ENCODE measurements at places on chromosomes 6 and 20. TPM values are rescaled to one million over a fixed set of nuclear protein-coding genes. Genes with fewer than 3 reads are reported as not detected.

EPPIN gene
- not detected for total RNA-seq

DEFB124 gene
- total RNA-seq = not detected

SAPCD1 gene
- 16.4 TPM for total RNA-seq

MATN4 gene
- 0.64 TPM for total RNA-seq

ENPP4 gene
- 5.4 TPM for total RNA-seq

TCF21 gene
- total RNA-seq = not detected

DNA sequence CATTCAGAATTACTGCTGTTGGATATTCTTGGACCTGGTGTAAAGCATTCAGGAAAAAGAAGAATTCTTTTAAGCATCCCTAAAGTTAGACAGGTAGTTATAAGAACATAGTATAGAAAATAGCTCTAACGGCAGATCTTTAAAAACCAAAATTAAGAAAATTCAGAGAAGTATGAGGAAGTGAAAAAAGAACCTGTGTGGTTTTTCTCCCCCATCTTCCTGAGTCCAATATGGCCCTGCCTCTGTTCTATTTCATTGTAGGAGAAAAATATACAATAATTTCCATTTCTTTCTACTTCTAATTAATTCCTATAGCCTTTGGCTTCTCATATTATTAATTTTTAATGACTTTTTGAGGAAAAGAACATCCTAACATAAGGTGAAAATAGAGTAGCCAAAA lies 47.1 kb downstream of the FHL5 start:
- DNase-seq = no peak
- no peak overlapping the region for H3K4me3 ChIP-seq
- H3K27me3 ChIP-seq = peaks cover 10% of the 10 kb centered on the region
- H3K36me3 ChIP-seq = no peaks in the 10 kb centered on the region
- no peak overlapping the region for H3K27ac ChIP-seq

GRCh38 chr20:11086970-11087369 lies 413.2 kb upstream of the JAG1 start:
- no peaks in the 10 kb centered on the region for H3K36me3 ChIP-seq
- H3K27ac ChIP-seq = no peak overlapping the region
- H3K27me3 ChIP-seq = no peaks in the 10 kb centered on the region

GRCh38 chr20:39124064-39124463 lies 161.9 kb downstream of the DHX35 start:
- no peak overlapping the region for H3K4me3 ChIP-seq
- no peaks in the 10 kb centered on the region for H3K27me3 ChIP-seq
- no peak for DNase-seq
- H3K36me3 ChIP-seq = no peaks in the 10 kb centered on the region

DNA sequence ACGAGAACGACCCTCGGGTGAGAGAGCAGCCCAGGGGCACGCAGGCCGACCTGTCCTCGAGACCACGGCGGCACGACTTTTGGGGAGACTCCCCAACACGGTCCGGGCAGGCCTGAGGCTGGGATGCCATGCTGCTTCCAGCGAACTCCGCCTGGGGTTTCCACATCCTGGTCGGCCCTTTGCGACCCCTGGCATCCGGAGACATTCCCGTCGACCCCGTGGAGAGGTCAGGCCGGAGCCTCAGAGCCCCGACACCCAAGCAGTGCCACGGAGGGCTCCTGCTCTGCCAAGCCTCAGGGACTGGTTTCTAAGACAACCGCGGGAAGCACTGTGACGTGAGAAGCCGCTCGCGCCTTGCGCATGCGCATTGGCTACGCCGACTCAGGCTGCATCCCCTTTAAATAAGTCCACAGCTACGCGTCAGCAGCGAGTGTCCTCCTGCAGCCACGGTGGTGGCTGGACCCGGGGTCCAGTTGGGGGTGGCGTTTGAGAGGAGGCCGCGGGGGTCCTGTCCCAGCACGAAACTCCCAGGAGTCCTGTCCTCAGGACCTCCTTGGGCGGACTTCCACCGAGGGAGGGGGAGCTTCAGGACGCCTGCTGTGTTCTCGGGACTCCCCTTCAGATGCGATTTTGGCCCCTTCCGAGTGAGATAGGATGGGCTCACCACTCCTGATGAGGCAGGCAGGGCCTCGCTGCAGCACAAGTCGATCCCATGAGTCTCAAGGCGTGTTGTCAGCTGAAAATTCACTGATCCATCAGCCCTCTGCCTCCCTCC lies 1089.3 kb upstream of the DEFB115 start:
- H3K4me1 ChIP-seq = peaks cover 21% of the 10 kb centered on the region
- H3K27ac ChIP-seq = no peak overlapping the region
- peak overlapping the region; percentile 15 for H3K4me3 ChIP-seq
- H3K27me3 ChIP-seq = no peaks in the 10 kb centered on the region

DNA sequence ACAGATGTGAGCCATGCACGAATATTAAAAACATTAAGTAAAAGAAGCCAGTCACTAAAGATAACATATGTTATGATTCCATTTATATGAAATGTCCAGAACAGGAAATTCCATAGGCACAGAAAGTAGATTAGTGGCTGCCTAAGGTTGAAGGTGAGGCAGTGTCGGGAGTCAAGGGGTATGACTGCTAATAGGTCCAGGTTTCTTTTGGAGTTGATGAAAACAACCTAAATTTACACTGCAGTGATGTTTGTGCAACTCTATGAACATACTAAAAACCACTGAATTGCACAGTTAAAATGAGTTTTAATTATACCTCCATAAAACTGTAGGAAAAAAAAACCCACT lies 14.4 kb downstream of the SRPK1 start:
- peaks cover 11% of the 10 kb centered on the region for H3K4me1 ChIP-seq
- H3K27ac ChIP-seq = no peak overlapping the region
- DNase-seq = no peak
- H3K36me3 ChIP-seq = peaks cover 78% of the 10 kb centered on the region
- H3K4me3 ChIP-seq = no peak overlapping the region

DNA sequence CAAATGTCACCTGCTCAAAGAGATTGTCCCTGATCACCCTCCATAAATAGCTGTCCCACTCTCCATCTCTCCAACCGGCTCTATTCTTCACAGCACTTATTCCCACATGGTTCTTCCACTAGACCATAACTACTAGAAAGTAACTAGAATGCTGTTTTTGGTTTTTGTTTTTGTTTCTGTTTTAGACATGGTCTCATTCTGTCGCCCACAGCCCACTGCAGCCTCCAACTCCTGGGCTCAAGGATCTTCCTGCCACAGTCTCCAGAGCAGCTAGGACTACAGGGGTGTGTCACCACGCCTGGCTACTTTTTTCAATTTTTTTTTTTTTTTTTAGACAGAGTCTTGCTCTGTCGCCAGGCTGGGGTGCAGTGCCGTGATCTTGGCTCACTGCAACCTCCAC lies 12.2 kb downstream of the MMP24 start:
- DNase-seq = no peak
- no peak overlapping the region for H3K27ac ChIP-seq
- no peaks in the 10 kb centered on the region for H3K27me3 ChIP-seq
- no peaks in the 10 kb centered on the region for H3K36me3 ChIP-seq
- H3K4me1 ChIP-seq = peaks cover 6% of the 10 kb centered on the region
- no peak overlapping the region for H3K4me3 ChIP-seq

DNA sequence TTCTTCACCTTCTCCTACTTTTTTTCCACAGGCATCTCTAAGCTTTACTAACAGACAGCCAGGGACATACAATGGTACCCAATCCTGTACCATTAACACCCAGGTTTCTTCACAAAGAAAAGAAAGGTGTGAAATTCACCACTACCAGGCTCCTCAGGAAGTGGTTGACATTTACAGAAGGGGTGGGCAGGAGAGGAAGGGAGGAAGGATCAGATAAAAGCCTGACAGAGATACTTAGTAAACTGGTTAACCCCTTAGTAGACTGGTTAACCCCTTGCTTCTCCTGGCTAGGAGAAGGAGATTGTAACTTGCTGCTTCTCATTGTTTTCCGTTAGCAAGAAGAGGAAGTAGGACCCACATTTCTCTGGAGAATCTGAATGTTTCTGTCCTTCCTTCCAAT lies 7.2 kb downstream of the SAMD3 start:
- no peaks in the 10 kb centered on the region for H3K27me3 ChIP-seq
- peak overlapping the region; percentile 52 for H3K4me3 ChIP-seq
- peak; percentile 31 for DNase-seq
- H3K4me1 ChIP-seq = peaks cover 44% of the 10 kb centered on the region
- peaks cover 50% of the 10 kb centered on the region for H3K36me3 ChIP-seq
- H3K27ac ChIP-seq = peak overlapping the region; percentile 68

DNA sequence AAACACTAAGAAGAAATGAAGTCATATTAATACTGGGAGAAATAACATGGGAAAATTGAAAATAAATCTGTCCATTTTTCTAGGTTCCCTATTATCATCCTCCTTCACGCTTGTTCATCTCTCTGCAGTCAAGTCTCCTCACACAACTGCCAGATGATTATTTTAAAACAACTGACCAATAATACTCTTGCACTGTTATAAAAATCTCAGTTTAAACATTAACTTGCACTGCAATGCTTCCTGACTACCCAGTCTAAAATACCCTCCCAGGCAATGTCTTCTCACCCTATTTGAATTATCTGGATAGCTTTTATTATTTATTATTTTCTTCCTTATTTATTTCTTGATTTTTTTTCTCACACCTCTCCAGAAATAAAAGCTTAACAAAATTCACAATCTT lies 5.7 kb downstream of the EYS start:
- no peaks in the 10 kb centered on the region for H3K36me3 ChIP-seq
- DNase-seq = no peak
- H3K27me3 ChIP-seq = no peaks in the 10 kb centered on the region

DNA sequence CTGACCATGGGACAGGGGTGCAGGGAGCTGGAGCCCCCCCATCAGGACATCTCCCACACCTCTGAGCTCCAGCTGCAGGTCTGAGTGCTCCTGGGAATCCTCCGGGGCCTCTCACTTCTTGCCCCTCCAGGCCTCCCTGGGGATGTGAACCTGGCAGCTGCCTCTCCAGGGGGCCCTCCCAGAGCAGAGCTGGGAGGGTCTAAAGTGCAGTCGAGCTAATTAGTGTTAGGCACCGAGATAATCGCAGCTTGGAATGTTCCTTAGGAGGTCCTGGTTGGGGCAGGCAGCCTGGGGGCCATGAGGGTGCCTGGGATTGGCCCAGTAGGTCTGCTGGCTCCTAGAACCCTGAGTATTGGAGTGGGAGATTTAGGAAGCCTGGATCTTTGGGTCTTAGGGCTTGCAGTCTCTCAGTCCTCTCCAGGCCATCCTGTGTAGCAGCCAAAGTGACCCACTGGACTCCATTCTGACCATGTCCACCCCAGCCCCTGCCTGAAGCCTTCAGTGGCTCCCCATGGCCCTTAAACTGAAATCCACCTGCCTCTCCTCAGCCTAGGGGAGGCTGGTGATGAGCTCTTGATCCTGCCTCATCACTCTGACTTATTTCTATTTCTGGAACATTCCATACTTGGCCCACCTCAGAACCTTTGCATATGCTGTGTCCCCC lies 26.0 kb downstream of the CEBPB start:
- DNase-seq = no peak
- H3K4me1 ChIP-seq = peaks cover 7% of the 10 kb centered on the region
- H3K27me3 ChIP-seq = peaks cover 8% of the 10 kb centered on the region
- H3K4me3 ChIP-seq = no peak overlapping the region

- no peak overlapping the region for H3K27ac ChIP-seq
- no peak overlapping the region for H3K4me3 ChIP-seq
- no peaks in the 10 kb centered on the region for H3K36me3 ChIP-seq
- peaks cover 2% of the 10 kb centered on the region for H3K27me3 ChIP-seq
These were observed 64.6 kb downstream of the RNF144B start for GRCh38 chr6:18451756-18452155.

DNA sequence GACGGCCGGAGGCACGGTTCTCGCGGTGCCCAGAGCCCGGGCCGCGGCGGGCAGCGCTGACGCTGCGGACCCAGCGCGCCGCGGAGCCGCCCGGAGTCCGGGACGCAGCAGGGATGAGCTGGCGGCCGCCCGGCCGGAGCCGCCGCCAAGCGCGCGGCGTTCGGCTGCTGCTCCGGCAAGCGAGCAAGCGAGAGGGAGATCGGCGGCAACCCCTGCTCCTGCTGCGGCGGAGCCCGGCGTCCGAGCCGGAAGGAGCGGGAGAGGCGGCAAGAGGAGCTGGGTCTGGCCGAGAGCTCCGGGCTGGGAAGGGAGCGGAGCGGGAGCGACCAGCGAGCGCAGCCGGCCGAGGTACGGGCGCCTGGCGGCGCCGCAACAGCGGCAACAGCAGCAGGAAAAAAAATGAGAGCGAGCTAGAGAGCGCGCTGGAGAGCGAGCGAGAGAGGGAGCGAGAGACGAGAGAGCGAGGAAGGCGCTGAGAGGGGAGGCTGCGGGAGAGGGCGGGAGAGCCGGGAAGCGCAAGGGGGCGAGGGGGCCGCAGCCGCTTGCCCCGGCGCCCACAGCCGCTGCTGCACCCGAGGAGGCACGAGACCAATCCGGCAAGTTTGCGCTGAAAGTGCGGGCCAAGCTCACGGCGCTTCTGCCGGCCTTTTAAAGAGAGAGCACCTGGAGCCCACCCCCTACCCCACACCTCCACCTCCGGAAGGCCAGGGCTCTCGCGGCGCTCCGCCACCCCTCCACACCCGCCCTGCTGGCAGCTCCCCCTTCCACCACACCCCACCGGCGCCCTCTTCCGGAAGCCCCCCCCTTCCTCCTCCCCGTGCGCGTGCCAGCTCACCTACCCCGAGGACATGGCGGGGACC lies 496 bp downstream of the GRM4 start:
- H3K4me3 ChIP-seq = no peak overlapping the region
- H3K36me3 ChIP-seq = no peaks in the 10 kb centered on the region
- H3K27me3 ChIP-seq = peaks cover 67% of the 10 kb centered on the region

GRCh38 chr6:119609865-119610264 lies 260.3 kb upstream of the MAN1A1 start:
- peaks cover 17% of the 10 kb centered on the region for H3K27me3 ChIP-seq
- no peak overlapping the region for H3K4me3 ChIP-seq
- peaks cover 5% of the 10 kb centered on the region for H3K4me1 ChIP-seq

DNA sequence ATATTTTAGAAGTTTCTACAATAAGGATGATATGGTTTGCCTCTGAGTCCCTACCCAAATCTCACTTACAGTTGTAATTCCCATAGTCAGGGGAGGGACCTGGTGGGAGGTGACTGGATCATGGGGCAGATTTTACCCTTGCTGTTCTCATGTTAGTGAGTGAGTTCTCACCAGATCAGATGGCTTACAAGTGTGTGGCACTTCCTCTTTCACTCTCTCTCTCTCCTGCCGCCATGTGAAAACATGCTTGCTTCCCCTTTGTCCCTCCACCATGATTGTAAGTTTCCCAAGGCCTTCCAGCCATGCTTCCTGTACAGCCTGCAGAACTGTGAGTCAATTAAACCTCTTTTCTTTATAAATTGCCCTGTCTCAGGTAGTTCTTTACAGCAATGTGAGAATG lies 527.5 kb upstream of the ID4 start:
- no peaks in the 10 kb centered on the region for H3K27me3 ChIP-seq
- H3K36me3 ChIP-seq = no peaks in the 10 kb centered on the region
- no peak overlapping the region for H3K4me3 ChIP-seq
- no peak for DNase-seq
- no peaks in the 10 kb centered on the region for H3K4me1 ChIP-seq
